ENCODE measurements at places on chromosomes 1 and 21.

GRCh38 chr1:19044471-19044870 lies 88.0 kb upstream of the IFFO2 start:
- DNase-seq: no peak

DNA sequence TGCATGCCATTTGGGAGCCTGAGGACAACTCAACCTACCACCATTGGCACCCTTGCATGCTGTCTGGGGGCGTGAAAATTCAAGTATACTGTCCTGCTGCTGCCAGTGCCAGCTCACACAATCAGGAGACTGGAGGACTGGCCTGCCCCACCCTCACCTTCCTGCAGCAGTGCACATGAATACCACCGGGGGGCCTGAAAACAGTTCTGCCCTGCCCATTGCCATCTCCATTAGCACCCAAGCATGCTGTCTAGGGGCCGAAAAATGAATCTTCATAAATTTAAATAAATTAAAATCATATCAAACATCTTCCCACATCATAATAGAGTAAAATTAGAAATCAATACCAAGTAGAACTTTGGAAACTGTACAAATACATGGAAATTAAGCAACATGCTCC lies 322.1 kb upstream of the TMPRSS15 start:
- DNase-seq: no peak

DNA sequence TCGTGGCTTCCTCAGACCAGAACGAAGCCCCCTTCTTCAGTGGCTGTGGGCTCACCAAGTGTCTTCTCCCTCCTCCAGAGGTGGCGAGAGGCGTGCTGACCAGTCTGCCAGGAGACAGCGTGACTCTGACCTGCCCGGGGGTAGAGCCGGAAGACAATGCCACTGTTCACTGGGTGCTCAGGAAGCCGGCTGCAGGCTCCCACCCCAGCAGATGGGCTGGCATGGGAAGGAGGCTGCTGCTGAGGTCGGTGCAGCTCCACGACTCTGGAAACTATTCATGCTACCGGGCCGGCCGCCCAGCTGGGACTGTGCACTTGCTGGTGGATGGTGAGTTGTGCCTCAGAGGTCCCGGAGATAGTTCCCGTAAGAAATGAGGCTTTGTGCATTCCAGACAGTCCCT lies 24.0 kb downstream of the IL6R start:
- no peak for DNase-seq

GRCh38 chr1:19794583-19794982 lies 5.1 kb downstream of the TMCO4 start:
- no peak for DNase-seq
